ENCODE measurements at places on chromosomes 7 and 10.
A peak's percentile ranks its signal among the peaks of the same experiment; 100 is the strongest.

DNA sequence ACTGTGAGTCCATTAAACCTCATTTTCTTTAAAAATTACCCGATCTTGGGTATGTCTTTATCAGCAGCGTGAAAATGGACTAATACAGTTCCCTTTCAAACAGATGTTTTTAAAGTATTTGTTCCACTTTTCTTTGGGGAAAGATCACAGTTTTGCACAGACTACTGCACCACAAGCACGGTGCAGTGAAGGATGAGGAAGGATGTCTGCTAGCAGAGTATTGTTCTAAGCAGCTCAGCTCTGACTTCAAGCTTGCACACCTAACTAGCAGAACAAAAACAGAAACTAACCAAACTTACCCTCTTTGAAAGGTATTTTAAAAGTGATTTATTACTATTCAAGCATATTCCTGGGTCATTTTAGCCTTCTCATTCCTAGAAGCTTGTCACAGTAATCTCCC, 20.0 kb downstream of the THNSL1 start:
- DNase-seq = no peak

DNA sequence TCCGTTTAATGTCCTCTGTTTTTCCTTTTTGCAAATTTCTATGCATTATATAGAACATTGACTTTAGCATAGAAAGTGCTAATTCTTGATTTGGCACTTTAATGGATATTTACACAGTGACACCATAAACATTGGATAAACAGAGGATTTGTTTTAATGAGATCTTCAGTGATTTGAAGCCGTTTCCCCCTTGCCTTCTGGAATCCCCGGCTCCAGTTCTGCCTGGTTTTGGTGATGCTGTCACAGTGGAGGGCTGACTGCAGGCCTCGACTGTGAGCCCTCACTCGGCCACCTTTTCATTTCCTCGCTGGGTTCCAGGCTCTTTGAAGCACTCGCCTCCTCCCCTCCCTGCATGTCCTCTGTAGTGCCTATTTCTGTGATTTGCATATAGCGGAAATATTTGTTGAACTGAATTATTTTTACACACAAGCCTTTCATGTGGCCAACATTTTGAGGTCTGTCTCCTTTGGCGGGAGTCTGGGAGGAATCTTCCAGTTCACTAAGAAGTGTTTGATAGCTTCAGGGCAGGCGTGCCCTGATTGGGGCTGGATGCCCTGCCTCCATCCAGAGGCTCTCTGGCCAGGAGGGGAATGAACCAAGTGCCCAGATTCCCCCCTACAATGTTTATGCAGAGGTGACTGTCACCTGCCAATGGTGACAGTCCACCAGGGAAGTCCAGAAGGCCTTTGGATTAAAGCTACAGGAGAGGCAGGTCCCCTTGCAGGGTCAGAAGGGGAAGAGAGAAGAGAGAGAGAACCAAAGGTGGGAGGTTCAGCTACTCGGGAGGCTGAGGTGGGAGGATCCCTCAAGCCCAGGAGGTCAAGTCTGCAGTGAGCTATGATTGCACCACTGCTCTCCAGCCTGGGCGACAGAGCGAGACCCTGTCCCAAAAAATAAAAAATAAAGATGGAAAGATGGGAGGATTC, 67.5 kb downstream of the CUX1 start:
- DNase-seq = peak; percentile 94

GRCh38 chr10:12271210-12271540, 75.2 kb downstream of the CDC123 start:
- no peak for DNase-seq

DNA sequence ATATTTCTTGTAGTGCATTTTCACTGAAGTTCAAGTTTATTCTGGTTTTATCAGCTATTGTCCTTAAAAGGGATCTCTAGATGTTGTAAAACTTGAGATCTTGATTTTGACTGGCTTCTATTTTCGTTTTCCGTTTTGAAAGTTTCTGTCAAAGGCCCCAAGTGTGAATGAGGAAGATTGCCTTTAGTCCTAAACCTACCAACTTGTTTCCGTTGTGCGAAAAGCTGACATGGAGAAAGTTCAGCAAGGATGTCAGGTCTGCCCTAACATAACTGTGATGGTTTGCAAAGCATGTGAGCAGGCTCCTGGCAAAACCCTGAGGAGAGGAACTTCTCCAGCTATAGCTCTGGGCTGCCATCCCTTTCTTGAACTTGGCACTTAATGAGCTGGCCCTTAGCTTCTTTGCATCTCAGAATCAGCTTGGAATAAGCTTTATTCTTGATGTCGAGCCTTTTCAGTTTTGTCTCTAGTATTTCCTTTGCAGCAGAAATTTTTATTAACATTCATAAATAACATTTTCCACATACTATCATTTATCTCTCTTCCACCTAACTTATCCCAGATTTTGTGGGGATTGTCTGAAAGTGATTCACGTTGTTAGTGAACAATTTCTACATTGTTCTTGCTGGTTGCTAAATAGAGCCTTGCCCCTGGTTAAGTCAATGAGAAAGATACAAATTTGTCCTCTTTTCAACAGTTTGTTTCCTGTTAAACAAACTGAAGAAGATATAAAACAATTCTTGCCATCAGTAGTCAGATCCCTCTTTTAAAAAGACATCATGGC, 559.4 kb downstream of the SUGCT start:
- no peak for DNase-seq

GRCh38 chr10:95502377-95502776, 58.8 kb downstream of the SORBS1 start:
- no peak for DNase-seq

GRCh38 chr10:61399406-61399805, 53.8 kb downstream of the TMEM26 start:
- DNase-seq = no peak

DNA sequence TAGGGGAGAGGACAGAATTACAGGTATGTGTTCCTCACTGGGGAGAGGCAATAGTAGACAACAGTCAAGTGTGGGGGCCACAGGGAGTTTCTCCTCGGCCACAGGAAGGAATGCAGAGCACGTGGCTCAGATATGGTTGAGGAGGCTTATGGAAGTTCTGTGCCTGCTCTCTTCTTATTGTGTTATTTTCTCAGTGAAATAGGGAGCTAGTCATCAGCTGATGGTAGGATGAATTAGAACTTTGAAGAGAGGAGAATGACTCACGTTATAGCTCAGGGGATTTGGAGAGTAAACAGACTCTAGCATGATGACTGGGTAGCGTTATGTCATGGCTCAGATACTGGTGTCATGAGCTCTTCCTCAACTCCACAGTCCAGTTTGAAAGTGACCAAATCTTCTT, 308.3 kb upstream of the IGFBP3 start:
- no peak for DNase-seq

GRCh38 chr10:99460070-99460469, 29.6 kb upstream of the GOT1 start:
- no peak for DNase-seq

- no peak for DNase-seq
Observed at GRCh38 chr7:129529643-129530042, 27.3 kb downstream of the SMKR1 start.

GRCh38 chr7:115721293-115722217, 309.0 kb downstream of the TFEC start:
- DNase-seq = no peak

GRCh38 chr7:94029976-94030375, 25.8 kb upstream of the BET1 start:
- DNase-seq = no peak

GRCh38 chr10:67779465-67780203, 58.4 kb downstream of the DNAJC12 start:
- DNase-seq = peak; percentile 94

DNA sequence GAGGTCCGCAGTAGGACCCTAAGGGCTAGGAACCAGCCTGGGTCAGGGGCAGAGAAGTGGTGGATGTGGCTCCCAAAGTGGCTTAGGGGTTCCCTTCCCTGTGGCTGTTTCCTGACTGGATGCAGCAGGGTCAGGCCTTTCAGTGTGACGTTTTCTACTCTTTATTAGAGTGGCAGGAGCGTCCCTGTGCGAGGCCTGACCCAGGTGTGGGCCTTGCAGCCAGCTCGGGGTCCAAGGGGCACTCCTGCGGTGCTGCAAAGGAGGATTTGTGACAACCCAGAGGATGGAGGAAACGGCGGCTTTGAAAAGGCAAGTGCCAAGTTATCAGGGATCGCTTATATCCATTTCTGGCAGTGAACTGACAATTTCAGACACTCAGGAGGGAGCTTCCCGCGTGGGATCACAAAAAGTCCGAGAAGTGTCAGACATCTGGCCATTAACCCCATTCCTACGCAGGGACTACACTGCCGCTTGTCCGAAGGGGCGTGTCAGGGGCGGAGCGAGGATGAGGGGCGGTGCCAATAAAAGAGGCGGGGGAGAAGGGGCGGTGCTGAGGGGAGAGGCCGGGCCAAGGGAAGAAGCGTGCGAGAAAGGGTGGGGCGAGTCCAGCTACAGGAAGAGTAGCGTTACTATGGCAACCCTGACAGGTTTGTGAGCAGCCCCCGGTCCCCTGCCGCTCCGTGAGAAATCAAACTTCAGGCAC, 98.8 kb upstream of the ZNF722 start:
- no peak for DNase-seq

DNA sequence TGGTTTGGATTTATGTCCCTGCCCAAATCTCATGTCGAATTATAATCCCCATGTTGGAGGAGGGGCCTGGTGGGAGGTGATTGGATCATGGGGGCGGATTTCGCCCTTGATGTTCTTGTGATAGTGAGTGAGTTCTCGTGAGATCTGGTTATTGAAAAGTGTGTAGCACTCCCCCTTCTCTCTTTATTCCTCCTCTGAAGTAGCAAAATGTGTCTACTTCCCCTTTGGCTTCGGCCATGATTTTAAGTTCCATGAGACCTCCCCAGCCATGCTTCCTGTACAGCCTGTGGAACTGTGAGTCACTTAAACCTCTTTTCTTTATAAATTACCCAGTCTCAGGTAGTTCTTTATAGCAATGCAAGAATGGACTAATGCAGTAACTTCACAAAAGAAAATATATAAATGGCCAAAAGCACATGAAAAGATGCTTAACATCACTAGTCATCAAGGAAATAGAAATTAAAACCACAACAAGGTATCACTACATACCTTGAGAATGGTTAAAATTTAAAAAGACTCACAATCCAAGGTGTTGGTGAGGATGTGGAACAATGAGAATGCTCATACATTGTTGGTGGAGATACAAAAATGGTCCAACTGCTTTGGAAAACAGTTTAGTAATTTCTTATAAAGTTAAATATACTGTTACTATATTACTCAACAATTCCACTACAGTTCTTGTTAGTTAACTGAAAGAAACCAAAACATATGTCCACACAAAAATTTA, 218.7 kb downstream of the SNX10 start:
- DNase-seq = no peak

DNA sequence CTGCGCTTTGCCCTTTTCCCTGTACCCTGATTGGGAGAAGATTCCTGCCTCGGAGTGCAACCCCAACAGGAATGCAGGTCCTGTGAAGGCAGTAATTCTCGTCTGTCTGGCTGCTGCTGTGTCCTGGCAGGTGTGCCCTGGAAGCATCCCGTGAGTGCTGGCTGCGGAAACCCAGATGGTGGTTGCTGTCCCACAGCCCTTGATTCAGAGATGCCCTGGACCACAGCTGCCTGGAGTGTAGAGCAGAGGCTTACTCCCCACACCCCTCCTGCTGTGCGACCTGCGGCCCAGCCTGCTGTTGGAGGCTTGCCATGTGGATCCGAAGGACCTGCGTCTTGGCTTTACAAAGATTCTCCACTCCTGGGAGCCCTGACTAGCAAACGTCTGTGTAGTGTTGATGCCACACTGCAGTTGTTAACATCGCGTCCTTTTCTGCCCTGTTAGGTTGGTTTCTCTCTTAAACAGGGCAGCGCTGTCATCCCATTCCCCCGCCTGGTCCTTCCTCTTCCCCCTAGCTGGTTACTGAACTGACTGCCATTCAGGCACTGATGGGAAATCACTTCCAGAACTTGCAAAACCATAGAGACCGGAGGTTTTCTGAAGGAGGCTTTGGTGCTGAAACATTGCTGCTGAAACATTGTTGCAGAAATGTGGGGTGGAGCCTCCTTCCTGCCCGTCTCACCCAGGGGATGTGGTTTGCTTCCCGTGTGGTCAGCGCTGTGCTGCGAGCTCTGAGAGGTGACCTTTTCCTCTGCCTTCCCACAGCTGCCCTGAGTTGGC, 53.3 kb downstream of the DNAJB6 start:
- no peak for DNase-seq

- no peak for DNase-seq
Observed at GRCh38 chr7:13904689-13905088, 84.8 kb downstream of the ETV1 start.

DNA sequence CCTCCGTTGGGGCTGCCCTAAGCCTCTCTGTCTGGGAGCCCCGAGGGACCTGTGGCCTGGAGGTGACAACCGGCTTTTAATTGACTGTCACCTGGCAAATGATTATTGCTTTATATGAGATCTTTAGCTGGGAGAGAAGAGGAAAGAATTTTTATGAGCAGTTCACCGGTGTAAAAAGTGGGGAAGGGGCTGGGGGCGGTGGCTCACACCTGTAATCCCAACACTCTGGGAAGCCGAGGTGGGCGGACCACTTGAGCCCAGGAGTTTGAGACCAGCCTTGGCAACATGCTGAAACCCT, 2.6 kb upstream of the COX19 start:
- peak; percentile 54 for DNase-seq

DNA sequence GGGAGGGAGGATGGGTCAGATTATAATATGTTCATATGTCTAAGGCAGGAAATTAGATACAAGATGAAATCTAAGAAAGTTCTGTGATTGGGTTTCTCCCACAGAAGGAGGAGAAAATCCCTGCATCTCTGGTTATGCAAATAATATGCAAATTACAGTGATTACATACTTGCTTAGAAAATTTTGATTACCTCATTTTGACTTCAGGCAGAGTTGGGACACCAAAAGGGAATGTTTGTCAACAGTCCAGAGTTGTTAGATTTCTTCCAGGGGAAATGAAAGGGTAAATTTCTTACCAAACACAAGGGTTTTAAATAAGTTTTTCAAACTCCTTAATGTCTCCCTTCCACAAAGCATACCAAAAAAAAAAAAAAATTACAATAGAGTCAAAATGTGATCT, 101.4 kb upstream of the STEAP1B start:
- peak; percentile 15 for DNase-seq
